HFF-Myc (cell line): ENCODE measurements at places on chromosomes 4 and X.

DNA sequence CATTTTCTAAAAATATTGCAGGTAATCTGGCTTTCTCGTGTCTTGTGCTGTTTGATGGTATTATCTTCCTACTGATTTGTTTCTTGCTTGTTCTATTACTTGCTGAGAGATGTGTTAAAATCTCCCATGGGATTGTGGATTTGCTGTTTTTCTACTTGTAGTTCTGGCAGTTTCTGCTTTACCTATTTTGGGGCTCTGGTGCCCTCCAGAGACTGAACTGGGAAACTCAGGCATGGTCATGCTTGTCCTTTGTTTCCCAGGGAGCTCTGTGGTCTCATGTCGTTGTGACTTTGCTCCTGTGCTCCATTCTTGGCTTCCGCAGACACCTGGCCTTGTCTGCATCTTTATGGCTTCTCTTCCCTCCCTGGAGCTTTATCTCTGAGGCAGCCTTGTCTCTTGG is 39.5 kb downstream of the NSD2 start:
- no peak for DNase-seq

- DNase-seq, result no peak
Observed at GRCh38 chr4:174596513-174596912, 74.2 kb upstream of the HPGD start.

- no peak for DNase-seq
Observed at GRCh38 chr4:27008679-27009078, 148.0 kb downstream of the STIM2 start.

DNA sequence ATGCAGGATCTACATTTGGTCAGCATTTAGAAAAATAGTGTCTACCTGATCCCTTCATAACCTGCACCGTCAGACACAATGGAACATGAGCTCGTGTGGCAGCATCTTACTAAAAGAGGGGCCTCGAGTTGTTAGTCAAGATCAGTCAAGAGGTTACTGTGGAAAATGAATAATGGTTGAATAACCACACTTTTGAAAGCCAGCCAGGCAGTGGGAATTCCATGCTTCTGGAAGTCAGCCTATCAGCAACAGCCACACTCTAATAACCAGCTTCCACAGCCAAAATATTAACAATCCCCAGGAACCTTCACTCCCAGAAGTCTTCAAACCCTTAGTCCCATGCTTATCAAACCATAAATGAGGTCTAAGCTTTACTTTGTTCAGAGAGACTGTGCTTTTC is 234.3 kb downstream of the HS3ST1 start:
- no peak for DNase-seq

GRCh38 chr4:1763550-1764080 is 29.5 kb upstream of the FGFR3 start:
- no peak for DNase-seq

GRCh38 chr4:31649878-31650277 is 929.7 kb downstream of the PCDH7 start:
- no peak for DNase-seq

- no peak for DNase-seq
Observed at GRCh38 chr4:22695917-22696316, 3.2 kb downstream of the GBA3 start.

DNA sequence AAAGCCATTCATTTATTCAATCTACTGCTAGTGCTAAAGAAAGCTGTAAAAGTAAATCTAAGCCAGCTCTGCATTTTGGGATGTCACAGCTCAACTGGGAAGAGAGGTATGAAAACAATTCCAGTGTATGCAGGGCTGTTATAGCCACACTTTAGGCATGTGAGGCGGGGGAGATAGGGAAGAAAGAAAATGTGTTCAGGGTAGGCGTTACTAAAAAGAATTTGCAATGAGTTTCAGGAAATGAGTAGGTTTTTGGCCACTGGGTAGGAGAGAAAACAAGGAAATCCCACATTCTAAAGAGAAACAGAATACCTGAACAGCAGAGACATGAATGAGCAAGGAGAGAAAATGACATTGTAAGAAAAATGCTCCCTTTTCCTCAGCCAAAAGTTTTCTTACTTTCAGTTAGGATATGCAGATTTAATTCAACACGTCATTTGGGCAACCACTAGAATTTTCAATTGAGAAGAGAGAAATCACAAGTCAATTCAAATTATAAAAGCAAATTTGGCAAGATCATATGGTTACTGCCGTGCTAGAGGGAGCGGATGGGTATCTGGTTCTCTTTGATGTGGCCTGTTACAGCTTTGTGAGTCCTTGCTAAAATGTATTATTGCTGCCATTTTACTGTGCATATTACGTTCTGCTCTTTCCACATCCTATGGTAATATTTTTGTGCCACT is 226.3 kb downstream of the KCNIP4 start:
- DNase-seq, result no peak

DNA sequence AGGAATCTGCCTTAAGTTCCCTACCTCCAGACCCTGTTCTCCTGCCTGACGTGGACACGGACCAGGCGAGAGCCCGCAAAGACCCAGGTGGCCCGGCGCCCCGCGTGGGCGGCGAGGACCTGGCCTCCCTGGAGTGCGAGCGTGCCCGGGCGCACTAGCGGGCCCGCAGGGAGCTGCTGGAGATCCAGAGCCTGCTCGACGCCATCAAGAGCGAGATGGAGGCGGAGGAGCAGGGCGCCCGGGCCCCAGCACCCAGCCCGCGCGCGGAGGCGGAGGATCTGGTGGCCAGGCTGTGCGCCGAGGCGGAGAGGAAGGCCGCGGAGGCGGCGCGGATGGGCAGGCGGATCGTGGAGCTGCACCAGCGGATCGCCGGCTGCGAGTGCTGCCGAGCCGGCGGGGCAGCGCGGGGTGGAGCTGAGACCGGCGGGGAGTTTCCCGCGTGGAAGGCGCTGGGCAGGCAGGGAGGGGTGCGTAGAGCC is 18.2 kb downstream of the MRFAP1 start:
- no peak for DNase-seq

DNA sequence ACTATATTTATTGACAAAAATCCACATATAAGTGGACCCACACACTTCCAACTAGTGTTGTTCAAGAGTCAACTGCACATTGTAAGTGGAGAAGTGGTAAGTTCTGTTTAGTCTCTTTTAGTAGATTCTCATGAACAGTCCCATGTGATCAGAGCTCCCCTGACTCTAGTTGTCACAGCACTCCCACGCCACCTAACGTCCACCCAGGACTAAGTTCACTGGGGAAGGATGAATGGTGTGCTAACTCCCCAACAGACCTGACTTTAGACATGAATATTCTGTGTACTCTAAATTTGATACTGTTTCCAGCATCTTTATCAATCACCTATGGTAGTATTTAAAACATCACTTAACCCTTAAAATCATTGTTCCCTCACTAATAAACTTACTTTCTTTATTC is 59.8 kb downstream of the PACRGL start:
- DNase-seq, result no peak

GRCh38 chr4:39083164-39083563 is 21.1 kb downstream of the KLHL5 start:
- DNase-seq, result no peak

GRCh38 chr4:1610791-1611500 is 73.2 kb downstream of the FAM53A start:
- no peak for DNase-seq

GRCh38 chr4:80492761-80493160 is 157.2 kb downstream of the CFAP299 start:
- DNase-seq, result no peak

- DNase-seq, result no peak
Observed at GRCh38 chr4:147479786-147480185, 1.1 kb upstream of the EDNRA start.

DNA sequence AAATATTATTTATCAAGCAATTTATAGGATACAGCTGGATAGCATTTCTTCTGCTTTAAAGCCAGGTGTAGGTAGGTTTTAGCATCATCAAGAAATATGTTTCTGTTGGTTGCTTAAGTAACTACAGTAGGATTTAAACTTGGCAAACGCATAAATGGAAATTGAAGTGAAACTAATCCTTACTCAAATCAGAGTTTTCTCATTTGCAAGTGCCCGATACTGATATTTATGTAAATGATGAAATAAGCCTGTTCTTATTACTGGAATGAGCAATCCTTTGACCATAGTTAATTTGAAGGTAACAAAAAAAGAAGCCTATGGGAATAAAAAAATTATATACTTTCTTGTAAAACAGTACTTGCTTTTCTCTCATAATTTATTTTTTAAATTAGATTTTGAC is 23.2 kb upstream of the PIGA start:
- no peak for DNase-seq

GRCh38 chr4:158758142-158758541 is 10.7 kb upstream of the FNIP2 start:
- DNase-seq, result no peak

DNA sequence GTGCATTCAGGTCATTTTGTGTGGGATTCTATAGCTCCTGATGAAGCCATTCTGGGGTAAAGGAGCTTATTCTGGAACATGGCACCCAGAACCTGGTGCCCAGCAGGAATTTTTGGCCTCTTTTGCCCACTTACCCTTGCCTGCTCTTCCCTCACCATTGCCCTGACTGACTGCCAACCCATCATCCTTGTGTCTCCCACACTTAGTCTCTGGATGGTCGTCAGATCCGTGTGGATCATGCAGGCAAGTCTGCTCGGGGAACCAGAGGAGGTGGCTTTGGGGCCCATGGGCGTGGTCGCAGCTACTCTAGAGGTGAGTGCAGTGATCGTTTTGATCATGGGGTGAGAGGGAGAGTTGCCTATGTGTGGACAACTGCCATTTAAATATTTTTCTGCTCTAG is 1.8 kb downstream of the RBM3 start:
- no peak for DNase-seq

- DNase-seq, result no peak
Observed at GRCh38 chrX:125953814-125954213, 212.3 kb downstream of the DCAF12L2 start.

DNA sequence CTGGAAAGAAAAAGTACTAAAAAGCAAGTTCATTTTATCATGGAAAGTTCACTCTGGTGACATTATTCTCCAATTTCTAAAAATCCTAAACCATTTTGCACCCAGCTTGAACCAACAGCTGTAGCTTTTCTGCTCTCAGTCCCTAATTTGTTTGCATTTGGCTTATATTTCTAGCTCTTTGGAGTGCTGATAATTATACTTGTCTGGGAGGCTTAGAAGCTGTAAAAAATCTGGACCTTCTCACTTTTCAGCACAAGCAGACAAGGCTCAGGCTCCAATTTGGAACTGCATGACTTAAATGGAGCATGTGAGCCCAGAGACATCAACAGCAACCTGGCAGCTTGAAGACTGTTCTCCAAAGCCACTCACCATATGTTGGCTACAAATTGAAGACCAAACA is 170.9 kb upstream of the PCDH18 start:
- DNase-seq, result no peak

DNA sequence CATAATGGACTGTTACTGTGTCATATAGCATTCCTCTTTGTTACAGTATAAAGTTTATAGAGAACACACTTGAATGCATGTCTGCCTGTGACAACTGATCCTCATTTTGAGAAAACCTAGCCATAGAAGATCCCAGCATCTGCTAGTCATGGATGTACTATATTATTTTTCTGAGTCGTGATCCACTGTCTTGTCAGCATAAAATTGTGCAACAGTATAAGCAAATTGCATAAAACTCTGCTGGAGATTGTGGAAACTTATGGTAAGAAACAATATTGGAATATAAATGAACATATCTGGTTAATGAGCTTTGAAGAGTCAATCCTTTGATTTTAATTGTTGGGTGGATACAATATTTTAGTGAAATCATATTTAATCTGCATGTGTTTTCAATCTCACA is 3.6 kb downstream of the NEIL3 start:
- DNase-seq, result no peak

- no peak for DNase-seq
Observed at GRCh38 chr4:130640592-130640991, 1544.6 kb downstream of the C4orf33 start.

DNA sequence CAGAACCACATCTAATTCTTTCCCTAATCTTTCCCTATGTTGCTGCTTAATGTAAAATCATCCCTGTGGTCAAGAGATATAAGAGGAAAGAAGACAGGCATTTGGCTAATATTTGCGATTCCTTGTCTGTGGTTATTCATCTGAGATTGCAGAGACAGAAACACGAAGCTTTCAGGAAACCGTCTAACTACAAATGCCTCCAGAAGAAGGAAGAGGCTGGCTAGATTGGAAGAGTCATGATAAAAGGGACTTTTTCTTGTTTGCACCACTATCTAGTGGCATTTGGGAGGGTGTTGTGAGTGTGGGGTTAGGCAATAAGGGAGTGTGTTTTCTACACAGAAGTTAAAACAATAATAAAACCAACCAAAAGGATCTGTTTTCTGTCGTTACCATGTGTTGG is 43.9 kb downstream of the TMEM154 start:
- DNase-seq, result no peak

DNA sequence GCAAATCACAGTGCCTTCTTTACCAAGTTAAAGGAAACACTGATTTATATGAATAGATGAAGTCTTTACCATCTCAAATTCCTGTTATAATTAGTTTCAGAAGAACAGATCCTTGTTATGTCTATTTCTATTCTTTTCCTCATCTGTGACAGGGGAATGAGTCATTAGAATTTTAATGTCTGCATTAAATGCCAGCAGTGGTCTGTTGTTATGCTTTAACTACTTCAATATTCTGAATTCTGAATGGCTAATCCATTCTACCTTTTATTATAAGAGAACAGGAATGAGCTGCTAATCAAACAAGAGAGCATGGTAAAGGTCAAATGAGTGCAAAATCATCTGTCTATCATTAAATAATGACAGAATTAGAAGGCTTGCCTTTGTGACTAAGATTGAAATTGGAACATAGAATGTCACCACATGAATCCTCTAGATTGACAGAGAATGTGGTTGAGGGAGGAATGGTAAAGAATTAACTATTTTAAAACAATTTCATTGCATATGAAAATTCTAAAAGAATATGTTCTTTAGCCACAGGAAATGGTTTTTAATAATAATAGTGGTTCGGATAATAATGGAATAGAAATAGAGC is 935.5 kb downstream of the ADGRL3 start:
- DNase-seq, result no peak

- DNase-seq, result no peak
Observed at GRCh38 chrX:112048707-112049106, 33.9 kb downstream of the TRPC5 start.

- no peak for DNase-seq
Observed at GRCh38 chr4:82381235-82381634, 7.4 kb upstream of the HNRNPD start.

- no peak for DNase-seq
Observed at GRCh38 chrX:119636419-119636818, 30.2 kb upstream of the NKRF start.

- no peak for DNase-seq
Observed at GRCh38 chr4:20251031-20251795, 492 bp upstream of the SLIT2 start.

- no peak for DNase-seq
Observed at GRCh38 chrX:47817421-47817820, 19.3 kb upstream of the ZNF81 start.

GRCh38 chr4:183872531-183872930 is 32.6 kb upstream of the STOX2 start:
- DNase-seq, result no peak

- no peak for DNase-seq
Observed at GRCh38 chr4:7342223-7343080, 92.3 kb downstream of the PSAPL1 start.

- DNase-seq, result no peak
Observed at GRCh38 chrX:2340991-2341390, 159.8 kb downstream of the DHRSX start.

- no peak for DNase-seq
Observed at GRCh38 chrX:10482261-10482660, 138.1 kb downstream of the MID1 start.
